Stimulated activated CD8-positive, alpha-beta memory T cell treated with anti-CD3 and anti-CD28 coated beads, Interleukin-15, amount 100 ng/mL, for 48 hours (primary cell): ENCODE measurements at places on chromosomes 3 and 15.

- no peak for DNase-seq
These were observed 1233.1 kb downstream of the OTOL1 start for GRCh38 chr3:162729686-162730085.

DNA sequence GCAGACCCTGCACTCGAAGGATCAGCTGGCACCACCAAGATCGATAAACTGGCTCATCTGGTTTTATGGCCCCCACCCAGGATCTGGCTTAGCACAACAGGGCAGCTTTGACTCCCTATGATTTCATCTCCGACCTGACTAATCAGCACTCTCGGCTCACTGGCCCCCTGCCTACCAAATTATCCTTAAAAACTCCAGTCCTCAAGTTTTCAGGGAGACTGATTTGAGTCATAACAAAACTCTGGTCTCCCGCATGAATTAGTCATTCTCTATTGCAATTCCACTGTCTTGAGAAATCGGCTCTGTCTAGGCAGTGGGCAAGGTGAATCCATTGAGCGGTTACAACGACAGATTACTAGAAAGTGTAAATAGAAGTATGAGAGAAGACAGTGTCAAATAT lies 521.9 kb upstream of the RGMA start:
- DNase-seq, result no peak

DNA sequence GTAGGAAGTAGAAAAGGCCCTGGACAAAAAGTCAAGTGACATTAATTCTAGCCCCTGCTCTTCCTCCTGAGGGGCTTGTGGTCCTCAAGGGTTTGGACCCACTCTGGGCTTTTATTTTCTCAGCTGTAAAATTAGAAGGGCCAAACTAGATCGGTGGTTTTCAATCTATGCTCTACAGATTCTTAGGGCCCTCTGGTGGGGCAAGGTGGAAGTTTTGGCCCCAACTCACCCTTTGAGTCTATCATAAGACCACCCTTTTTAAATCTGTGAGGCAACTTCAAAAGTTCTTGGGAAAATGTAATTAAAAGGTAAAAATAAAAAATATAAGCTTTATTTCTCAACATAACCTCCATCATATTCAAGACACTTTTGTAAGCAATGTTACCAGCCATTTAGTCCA lies 25.6 kb upstream of the CFAP161 start:
- no peak for DNase-seq

DNA sequence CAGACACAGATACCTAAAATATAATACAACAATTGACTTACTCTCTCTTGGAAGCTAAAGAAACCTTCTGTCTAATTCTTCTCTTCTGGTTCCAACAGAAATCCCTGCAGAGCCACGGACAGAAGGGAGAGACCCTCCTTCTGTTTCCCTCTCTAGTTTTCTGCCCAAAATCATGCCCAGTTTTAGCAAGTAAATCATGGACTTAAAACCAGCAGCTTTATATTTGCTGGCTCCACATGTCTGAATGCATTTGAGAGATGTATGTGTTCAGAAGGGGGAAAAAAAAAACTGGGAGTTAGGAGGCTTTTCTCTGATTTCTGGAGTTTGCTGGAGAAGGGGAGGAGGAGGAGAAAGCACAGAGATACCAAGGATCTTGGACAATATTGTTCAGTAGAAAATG lies 147.1 kb downstream of the LSAMP start:
- no peak for DNase-seq

- no peak for DNase-seq
These were observed 237.3 kb downstream of the SHOX2 start for GRCh38 chr3:157868946-157869345.

DNA sequence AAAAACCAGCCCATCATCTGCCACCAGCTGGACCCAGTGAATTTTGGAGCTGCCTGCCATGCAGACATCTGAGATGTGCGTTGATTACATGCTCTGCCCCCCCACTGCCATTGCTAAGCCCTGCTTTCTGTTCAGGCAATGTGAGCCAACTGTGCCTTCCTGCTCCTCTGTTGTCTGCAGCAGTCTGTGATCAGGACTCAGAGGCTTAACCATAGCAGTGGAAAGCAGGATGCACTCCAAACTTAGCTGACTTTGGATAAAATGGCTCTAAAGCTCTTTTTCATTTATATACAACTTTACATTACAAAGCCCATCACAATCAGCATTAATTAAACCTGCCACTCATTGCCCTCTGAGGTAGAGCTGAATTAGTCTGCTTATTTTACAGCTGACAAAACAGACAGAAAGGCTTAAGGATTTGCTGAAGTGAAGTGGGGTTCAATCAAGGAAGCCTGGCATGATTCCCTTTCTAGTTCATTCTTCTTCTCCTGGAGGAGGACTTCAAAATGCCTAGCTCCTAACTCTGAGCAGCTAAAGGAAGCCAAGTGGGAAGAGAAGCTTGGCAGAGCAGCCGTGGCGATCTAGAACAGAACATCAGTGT lies 15.7 kb upstream of the RPS27L start:
- no peak for DNase-seq
